ENCODE measurements at places on chromosomes 13 and 19.

GRCh38 chr19:11763611-11764010, 3.2 kb upstream of the ZNF441 start:
- DNase-seq: no peak

- DNase-seq: peak; percentile 85
Measured at GRCh38 chr13:78121459-78122348, 203.1 kb upstream of the EDNRB start.

DNA sequence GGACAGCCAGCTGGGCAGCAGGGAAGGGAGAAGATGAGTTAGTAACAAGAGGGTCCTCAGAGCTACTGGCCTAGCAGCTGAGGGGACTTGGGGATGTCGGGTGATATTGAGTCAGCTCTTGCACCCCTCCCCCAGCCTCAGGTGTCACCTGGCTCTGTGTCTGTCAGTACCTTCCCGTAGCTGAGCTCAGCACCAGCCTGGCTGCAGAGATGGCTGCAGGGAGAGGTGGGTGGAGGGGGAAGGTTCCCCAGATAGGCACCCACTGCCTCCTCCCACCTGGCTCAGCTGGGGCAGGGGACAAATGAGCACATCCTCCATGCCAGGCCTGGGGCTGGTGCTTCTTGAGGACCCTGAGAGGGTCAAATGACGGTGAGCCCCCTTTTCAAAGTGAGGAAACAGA, 6.8 kb upstream of the KPTN start:
- DNase-seq: no peak

- no peak for DNase-seq
Measured at GRCh38 chr13:72541674-72542073, 185.8 kb downstream of the MZT1 start.

Data from kidney (tissue), 22 donors.